ENCODE measurements at places on chromosomes 3 and 15. TPM values are rescaled to one million over a fixed set of nuclear protein-coding genes. Genes with fewer than 3 reads are reported as not detected.

- H3K36me3 ChIP-seq, result no peaks in the 10 kb centered on the region
- H3K27me3 ChIP-seq, result no peaks in the 10 kb centered on the region
- H3K4me1 ChIP-seq, result no peaks in the 10 kb centered on the region
- DNase-seq, result peak; percentile 32
Measured at GRCh38 chr3:167941234-167941995, 154.3 kb downstream of the GOLIM4 start.

NMNAT3 gene
- 23.9 TPM for total RNA-seq

EFHB gene
- 22.0 TPM for total RNA-seq

DNA sequence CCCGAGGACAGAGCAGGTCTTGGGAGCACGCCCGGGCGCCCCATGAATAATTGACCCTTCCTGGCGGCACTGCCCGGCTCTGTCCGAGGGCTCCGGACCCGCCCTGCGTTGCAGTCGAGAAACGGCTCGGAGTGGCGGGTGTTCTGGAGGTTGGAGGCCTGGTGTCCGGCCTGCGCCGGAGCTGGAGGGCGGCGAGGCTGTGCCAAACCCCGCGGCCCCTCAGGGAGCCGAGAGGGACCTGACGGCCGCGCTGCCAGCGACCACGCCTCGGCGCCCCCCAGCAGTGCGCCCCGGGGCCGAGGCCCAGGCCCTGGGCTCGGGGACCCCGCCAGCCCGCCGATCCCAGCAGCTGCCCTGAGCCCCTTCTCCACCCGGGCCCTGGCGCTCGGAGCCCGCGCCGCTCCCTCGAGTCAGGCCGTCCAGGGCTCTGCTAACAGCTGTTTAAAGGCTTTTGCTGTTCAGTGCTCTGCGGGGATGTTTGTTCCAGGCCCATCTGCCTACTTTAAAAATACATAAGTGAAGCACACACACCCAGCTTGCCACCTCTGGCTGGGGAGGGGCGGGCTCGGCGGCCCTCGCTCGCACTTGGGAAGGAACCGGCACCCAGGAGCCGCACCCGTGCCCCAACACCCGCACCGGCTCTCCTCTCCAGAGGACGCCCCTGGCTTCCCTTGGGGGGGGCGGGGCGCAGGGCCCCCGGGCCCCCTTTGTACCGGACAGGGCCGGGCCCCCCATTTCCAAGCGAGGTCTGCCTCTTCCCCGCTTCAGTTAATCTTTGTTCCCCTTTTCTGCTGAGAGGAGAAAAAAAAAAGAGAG, 730 bp upstream of the ZNF710 start:
- peak overlapping the region; percentile 64 for H3K4me3 ChIP-seq
- H3K27ac ChIP-seq, result peak overlapping the region; percentile 92
- DNase-seq, result peak; percentile 21
- peaks cover 16% of the 10 kb centered on the region for H3K4me1 ChIP-seq
- H3K36me3 ChIP-seq, result no peaks in the 10 kb centered on the region

GABRR3 gene
- 0.55 TPM for total RNA-seq

CRYBG3 gene
- total RNA-seq, result 49.8 TPM

SLC22A14 gene
- total RNA-seq, result 2.7 TPM

COL7A1 gene
- total RNA-seq, result 34.1 TPM
